ENCODE measurements at places on chromosomes 1 and 21.
A peak's percentile ranks its signal among the peaks of the same experiment; 100 is the strongest.

- no peaks in the 10 kb centered on the region for H3K27me3 ChIP-seq
- H3K27ac ChIP-seq = no peak overlapping the region
- no peaks in the 10 kb centered on the region for H3K36me3 ChIP-seq
- DNase-seq = no peak
- no peaks in the 10 kb centered on the region for H3K4me1 ChIP-seq
Measured at GRCh38 chr1:209190591-209191261, 392.8 kb upstream of the CAMK1G start.

GRCh38 chr1:245432228-245432875, 277.6 kb downstream of the KIF26B start:
- no peaks in the 10 kb centered on the region for H3K36me3 ChIP-seq
- H3K27me3 ChIP-seq = no peaks in the 10 kb centered on the region
- DNase-seq = no peak
- H3K4me3 ChIP-seq = no peak overlapping the region
- no peak overlapping the region for H3K27ac ChIP-seq

DNA sequence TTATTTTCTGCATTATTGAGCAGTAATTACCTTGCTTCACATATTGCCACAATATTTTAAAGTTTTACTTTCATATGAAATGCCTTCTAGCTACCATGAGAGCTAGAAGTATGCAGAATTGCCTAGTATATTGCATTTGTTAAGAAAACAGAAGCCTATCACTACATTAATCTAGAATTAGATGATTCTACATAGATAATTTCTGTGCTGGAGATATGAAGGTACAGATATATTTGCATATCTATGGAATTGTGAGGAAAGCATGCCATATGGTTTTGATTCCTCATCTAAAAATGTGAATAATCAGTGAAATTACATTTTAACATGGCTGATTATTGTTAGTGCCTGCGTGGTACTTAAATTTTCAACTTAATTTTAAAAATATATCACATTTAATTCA, 1418.3 kb downstream of the NCAM2 start:
- H3K27ac ChIP-seq = no peak overlapping the region
- H3K27me3 ChIP-seq = no peaks in the 10 kb centered on the region
- DNase-seq = no peak
- no peak overlapping the region for H3K4me3 ChIP-seq
- no peaks in the 10 kb centered on the region for H3K36me3 ChIP-seq

DNA sequence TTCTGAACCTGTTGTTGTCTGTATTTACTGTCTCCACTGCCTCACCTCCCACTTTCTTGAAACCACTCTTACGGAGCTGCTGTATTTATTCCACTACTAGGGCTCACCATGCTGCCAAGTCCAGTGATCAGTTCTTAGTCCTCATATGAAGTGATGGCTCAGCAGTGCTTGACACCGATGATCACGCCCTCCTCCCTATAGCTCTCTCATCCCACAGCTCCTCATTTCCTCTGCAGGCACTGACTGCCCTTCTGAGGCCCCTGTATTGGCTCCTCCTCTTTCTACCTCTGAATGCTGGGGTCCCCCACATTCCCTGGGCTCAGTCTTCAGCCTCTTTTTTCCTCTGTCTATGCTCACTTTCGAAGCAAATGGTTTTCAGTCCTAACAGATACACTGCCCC, 3.4 kb downstream of the CLCA1 start:
- H3K4me3 ChIP-seq = no peak overlapping the region
- no peak overlapping the region for H3K27ac ChIP-seq
- no peaks in the 10 kb centered on the region for H3K36me3 ChIP-seq
- H3K27me3 ChIP-seq = no peaks in the 10 kb centered on the region
- H3K4me1 ChIP-seq = no peaks in the 10 kb centered on the region

DNA sequence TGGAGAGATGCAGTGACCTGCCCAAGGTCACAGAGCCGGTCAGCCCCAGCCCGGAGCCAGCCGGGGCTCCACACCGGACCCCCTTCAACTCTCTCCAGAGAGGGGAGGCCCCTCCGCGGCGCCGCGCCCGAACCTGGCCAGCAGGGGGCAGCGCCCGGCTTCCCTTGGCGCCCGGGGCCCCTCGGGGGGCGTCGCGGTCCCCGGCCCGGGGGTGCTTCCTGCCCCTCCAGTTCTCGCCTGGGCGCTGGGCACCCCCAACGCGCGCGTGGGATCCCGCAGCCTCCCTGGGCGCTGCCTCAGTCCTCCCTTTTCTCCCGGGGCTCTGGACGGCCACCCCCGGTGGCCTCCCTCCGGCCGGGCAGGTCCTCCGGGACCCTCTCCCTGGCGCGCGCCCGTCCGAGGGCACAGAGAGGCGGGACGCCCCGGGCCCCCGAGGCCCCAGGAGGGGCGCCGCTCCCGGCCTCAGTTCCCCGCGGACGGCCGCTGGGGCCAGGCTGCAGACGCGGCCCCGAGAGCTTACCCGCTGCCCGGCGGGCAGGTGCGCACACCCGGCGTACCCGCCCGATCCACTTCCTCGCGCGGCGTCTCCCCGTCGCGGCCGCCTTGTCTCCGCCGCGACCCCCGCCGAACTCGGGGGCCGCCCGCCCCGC, 406 bp downstream of the HTR1D start:
- peak; percentile 3 for DNase-seq
- H3K36me3 ChIP-seq = no peaks in the 10 kb centered on the region
- no peak overlapping the region for H3K27ac ChIP-seq
- peaks cover 24% of the 10 kb centered on the region for H3K27me3 ChIP-seq
- peak overlapping the region; percentile 42 for H3K4me3 ChIP-seq

DNA sequence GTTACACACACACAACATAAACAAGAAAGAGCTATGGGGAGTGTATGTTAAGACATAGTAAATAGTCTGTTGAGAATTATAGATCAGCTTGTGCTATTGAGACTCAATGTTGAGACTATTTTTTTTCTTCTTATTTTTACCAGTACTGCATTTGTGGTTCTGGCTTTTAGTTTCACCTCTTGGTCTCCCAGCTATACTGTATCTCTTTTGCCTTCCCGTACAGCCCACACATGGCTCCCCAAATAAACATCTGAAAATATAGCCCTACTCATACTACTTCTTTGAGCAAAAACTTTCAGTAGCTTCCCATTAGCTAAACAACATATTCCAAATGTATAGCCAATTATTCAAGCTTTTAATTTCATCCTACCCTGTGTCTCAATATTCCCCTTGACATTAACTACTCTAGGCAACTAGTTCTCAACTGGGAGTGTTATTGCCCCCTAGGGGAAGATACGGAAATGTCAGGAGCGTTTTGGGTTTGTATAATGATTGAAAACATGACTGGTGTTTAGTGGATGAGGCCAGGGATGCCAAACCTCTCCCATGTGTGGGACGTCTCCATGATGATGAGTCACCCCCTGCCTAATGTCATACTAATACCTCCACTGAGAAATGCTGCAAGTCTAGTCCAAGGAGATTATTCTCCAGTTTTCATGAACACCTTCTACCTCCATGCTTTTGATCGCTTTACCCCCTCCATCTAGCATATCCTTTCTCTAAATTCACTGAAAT, 6.8 kb downstream of the RPE65 start:
- DNase-seq = no peak
- no peak overlapping the region for H3K4me3 ChIP-seq
- H3K27me3 ChIP-seq = no peaks in the 10 kb centered on the region

- no peak overlapping the region for H3K27ac ChIP-seq
- no peaks in the 10 kb centered on the region for H3K27me3 ChIP-seq
- DNase-seq = no peak
- no peaks in the 10 kb centered on the region for H3K36me3 ChIP-seq
- no peak overlapping the region for H3K4me3 ChIP-seq
Measured at GRCh38 chr21:38422082-38422481, 76.2 kb downstream of the ERG start.

DNA sequence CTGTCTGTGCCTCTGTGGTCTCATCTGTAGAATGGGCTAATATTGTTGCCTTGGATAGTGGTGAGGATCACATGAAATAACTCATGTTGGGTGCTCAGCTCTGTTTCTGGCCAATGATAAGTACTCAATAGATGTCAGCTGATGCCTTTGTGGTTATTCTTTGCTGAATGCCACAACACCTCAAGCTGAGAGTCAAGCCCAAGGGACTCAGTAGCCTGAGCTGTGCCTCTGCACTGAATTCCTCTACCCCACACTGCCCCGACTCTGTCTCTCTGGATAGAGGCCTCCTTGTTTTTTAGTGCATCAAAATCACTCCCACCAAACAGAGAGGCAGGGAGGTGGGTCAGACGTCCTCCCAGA, 196.1 kb upstream of the VAMP3 start:
- no peaks in the 10 kb centered on the region for H3K36me3 ChIP-seq
- H3K4me3 ChIP-seq = no peak overlapping the region
- H3K4me1 ChIP-seq = no peaks in the 10 kb centered on the region

- H3K4me1 ChIP-seq = no peaks in the 10 kb centered on the region
- no peak for DNase-seq
- no peaks in the 10 kb centered on the region for H3K36me3 ChIP-seq
- no peak overlapping the region for H3K27ac ChIP-seq
Measured at GRCh38 chr1:30507401-30508174, 215.8 kb downstream of the MATN1 start.

DNA sequence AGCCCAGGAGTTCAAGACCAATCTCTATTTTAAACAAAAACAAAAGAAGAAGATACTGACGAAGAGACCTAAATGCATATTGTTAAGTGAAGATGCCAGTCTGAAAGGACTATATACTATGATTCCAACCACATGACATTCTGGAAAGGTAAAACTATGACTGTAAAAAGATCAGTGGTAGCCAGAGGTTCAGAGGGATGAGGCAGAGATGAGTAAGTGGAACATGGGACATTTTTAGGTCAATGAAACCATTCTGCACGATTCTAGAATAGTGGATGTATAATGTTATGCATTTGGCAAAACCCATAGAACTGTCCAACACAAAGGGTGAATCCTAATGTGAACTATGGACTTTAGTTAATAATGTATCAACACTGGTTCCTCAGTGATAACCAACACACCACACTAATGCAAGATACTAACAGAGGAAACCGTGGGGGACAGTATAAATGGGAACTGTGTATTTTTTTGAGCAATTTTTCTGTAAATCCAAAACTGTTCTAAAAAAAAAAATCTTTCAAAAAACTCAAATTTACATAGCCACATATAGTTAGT, 8.2 kb downstream of the RC3H1 start:
- no peak overlapping the region for H3K4me3 ChIP-seq
- peaks cover 8% of the 10 kb centered on the region for H3K4me1 ChIP-seq
- H3K27ac ChIP-seq = no peak overlapping the region
- H3K36me3 ChIP-seq = no peaks in the 10 kb centered on the region

DNA sequence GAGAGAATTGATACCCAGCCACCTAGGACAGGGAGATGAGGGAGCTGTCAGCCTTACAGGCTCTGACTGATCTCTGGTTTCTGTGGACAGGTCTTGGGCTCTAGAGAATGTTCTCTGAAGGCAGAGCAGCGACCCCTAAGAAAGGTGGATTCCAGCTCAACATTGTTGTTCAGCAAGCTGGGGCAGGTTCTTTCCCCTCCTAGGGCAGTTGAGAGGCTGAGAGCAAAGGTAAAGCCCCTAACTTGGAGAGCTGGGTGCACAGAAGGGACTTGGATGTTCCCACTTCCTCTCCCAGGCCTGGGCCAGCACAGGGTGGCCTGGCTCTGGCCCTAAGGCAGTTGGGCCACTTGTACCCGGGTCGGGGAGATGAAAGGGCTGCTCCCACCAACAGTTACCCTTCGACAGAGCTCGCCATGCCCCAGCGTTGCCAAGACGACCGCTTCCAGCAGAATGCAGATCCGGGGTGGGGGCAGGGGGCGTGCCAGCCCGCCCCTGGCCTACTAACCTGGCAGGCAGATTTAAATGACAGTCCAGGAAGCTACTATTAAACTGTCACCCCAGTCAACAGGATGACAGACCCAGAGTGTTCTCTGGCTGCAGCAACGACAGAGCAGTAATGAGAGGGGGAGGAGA, 31.6 kb downstream of the LRP8 start:
- no peaks in the 10 kb centered on the region for H3K36me3 ChIP-seq
- H3K4me1 ChIP-seq = peaks cover 26% of the 10 kb centered on the region
- H3K27ac ChIP-seq = no peak overlapping the region

GRCh38 chr1:28290851-28291250, 31.5 kb downstream of the SESN2 start:
- H3K27ac ChIP-seq = no peak overlapping the region
- H3K27me3 ChIP-seq = no peaks in the 10 kb centered on the region
- H3K4me3 ChIP-seq = no peak overlapping the region
- no peaks in the 10 kb centered on the region for H3K4me1 ChIP-seq

DNA sequence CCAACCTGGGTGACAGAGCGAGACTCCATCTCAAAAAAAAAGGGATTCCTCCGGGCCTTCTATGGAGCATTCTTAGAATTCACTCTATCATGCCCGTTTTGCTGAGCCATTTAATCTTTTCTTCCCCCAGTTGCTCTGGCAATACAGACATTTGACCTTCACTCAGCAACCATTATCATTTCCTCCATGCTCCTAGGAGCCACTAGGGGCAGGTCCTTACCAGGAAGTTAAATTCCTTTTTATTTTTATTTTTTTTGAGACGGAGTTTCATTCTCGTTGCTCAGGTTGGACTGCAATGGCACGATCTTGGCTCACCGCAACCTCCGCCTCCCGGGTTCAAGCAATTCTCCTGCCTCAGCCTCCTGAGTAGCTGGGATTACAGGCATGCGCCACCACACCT, 9.7 kb upstream of the CGN start:
- H3K36me3 ChIP-seq = no peaks in the 10 kb centered on the region
- H3K27me3 ChIP-seq = no peaks in the 10 kb centered on the region
- no peak for DNase-seq
- H3K4me1 ChIP-seq = no peaks in the 10 kb centered on the region

- no peak for DNase-seq
- peak overlapping the region; percentile 71 for H3K27ac ChIP-seq
- no peaks in the 10 kb centered on the region for H3K4me1 ChIP-seq
- peak overlapping the region; percentile 89 for H3K4me3 ChIP-seq
Measured at GRCh38 chr21:39444421-39445180, 977 bp downstream of the LCA5L start.

- H3K27ac ChIP-seq = no peak overlapping the region
- no peaks in the 10 kb centered on the region for H3K4me1 ChIP-seq
- DNase-seq = no peak
- H3K4me3 ChIP-seq = no peak overlapping the region
- no peaks in the 10 kb centered on the region for H3K27me3 ChIP-seq
Measured at GRCh38 chr1:184685116-184685515, 69.5 kb downstream of the EDEM3 start.

- no peak overlapping the region for H3K4me3 ChIP-seq
- no peaks in the 10 kb centered on the region for H3K27me3 ChIP-seq
- no peaks in the 10 kb centered on the region for H3K36me3 ChIP-seq
- no peak for DNase-seq
- H3K4me1 ChIP-seq = peaks cover 2% of the 10 kb centered on the region
Measured at GRCh38 chr1:46401964-46402626, 8.0 kb downstream of the FAAH start.

DNA sequence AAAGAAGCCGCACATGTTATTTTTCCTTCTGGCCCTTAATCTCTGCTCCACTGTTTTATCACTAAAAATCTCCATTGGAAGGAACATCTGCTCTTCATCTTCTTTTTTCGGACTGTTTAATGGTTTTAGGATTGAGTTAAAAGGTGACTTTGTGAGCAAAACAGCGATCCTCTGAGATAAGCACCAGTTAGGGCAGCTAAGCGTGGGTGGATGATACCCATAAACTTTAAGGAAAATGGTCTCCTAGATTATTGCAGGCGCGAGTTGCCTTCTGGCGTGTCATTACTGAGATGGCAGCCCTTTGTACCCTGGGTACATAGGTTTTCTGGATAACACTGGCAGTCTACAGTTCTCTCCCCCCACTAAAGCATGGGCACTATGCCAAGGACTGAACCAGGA, 44.0 kb upstream of the HMGB4 start:
- no peak for DNase-seq
- no peaks in the 10 kb centered on the region for H3K27me3 ChIP-seq
- H3K27ac ChIP-seq = no peak overlapping the region
- H3K4me1 ChIP-seq = no peaks in the 10 kb centered on the region
- no peaks in the 10 kb centered on the region for H3K36me3 ChIP-seq
